ENCODE measurements at places on chromosomes 16 and 17. TPM values are rescaled to one million over a fixed set of nuclear protein-coding genes. Genes with fewer than 3 reads are reported as not detected.

The CEP112 gene
- 33.4 TPM for total RNA-seq

The ENPP7 gene
- total RNA-seq = not detected

The CORO6 gene
- total RNA-seq = 26.7 TPM

The PABPN1L gene
- total RNA-seq = not detected

The NPIPB6 gene
- total RNA-seq = 1.5 TPM

The TMED6 gene
- 0.57 TPM for total RNA-seq

The NFAT5 gene
- 43.0 TPM for total RNA-seq

The CDK5R1 gene
- 1.3 TPM for total RNA-seq

The TRPV2 gene
- 40.8 TPM for total RNA-seq

The FBXO39 gene
- total RNA-seq = 0.67 TPM

The CA10 gene
- total RNA-seq = not detected

The TSPAN10 gene
- 0.51 TPM for total RNA-seq

The TRAF4 gene
- 10.2 TPM for total RNA-seq

The SLFN5 gene
- total RNA-seq = 46.3 TPM

The KRTAP4-3 gene
- not detected for total RNA-seq

The WFDC1 gene
- total RNA-seq = 93.6 TPM

The AIPL1 gene
- not detected for total RNA-seq

The CES5A gene
- total RNA-seq = not detected

The TVP23C gene
- total RNA-seq = 8.9 TPM

The GAS2L2 gene
- not detected for total RNA-seq

The PIK3R5 gene
- 15.2 TPM for total RNA-seq

The CTRB2 gene
- total RNA-seq = 9.1 TPM

The NCBP3 gene
- 22.8 TPM for total RNA-seq

The TIGD7 gene
- 9.1 TPM for total RNA-seq

The TNFRSF17 gene
- not detected for total RNA-seq

The HS3ST3A1 gene
- total RNA-seq = 0.28 TPM

The C17orf113 gene
- 0.33 TPM for total RNA-seq

The SLC6A2 gene
- not detected for total RNA-seq

The CDH1 gene
- not detected for total RNA-seq

The SLC52A1 gene
- total RNA-seq = not detected
